ENCODE measurements at places on chromosomes 13 and 19. TPM values are rescaled to one million over a fixed set of nuclear protein-coding genes. Genes with fewer than 3 reads are reported as not detected.

The PRR19 gene
- 4.2 TPM for total RNA-seq

The ZNF563 gene
- not detected for total RNA-seq

The CCDC122 gene
- 1.7 TPM for total RNA-seq

The FCHO1 gene
- total RNA-seq = 18.5 TPM

The PSG1 gene
- total RNA-seq = 0.12 TPM

The MCOLN1 gene
- total RNA-seq = 9.4 TPM

The TICAM1 gene
- total RNA-seq = 10.3 TPM

The CGB8 gene
- 2.5 TPM for total RNA-seq

The PRTN3 gene
- 0.18 TPM for total RNA-seq

The MAMSTR gene
- total RNA-seq = 0.23 TPM

The KLHL1 gene
- total RNA-seq = not detected

The PNMA8B gene
- total RNA-seq = not detected

The CD33 gene
- not detected for total RNA-seq

The YIF1B gene
- total RNA-seq = 131 TPM

The ZNF575 gene
- 1.3 TPM for total RNA-seq

The KLK6 gene
- 0.30 TPM for total RNA-seq

The CCL25 gene
- not detected for total RNA-seq

The RNF17 gene
- total RNA-seq = not detected

The C5AR2 gene
- total RNA-seq = 8.9 TPM

The PALM3 gene
- total RNA-seq = 2.1 TPM

The ZNF254 gene
- total RNA-seq = 8.1 TPM

The SMIM17 gene
- not detected for total RNA-seq

The ZNF91 gene
- total RNA-seq = 0.21 TPM

The ZNF221 gene
- 0.51 TPM for total RNA-seq

The ZNF480 gene
- 17.1 TPM for total RNA-seq

The WTIP gene
- 29.8 TPM for total RNA-seq

The GPR183 gene
- total RNA-seq = not detected

The SHISA7 gene
- total RNA-seq = not detected

The ACP7 gene
- total RNA-seq = 0.06 TPM

The CAPN12 gene
- 4.9 TPM for total RNA-seq
